ENCODE measurements at places on chromosomes 13 and 19.

GRCh38 chr19:8110931-8111330 lies 38.5 kb downstream of the FBN3 start:
- no peak for DNase-seq

DNA sequence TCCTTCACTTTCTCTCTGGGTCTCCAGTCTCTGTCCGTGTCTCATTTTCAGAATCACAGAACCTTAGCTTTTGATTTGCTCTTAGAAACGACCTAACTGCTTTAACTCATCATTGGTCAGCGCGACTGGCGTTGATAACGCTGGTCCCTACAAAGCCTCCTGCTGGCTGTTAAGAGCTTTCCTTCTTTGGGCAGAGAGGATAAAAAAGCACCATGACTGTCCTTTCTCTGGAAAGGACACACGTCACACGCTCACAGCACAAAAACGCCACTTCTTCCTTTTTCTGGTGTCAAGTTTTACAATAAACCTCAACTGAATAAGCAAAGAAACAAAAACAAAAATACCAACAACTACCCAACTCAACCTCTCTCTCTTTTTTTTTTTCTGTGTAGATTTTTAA lies 1.7 kb upstream of the KLK12 start:
- no peak for DNase-seq

GRCh38 chr13:43905435-43906031 lies 25.8 kb downstream of the LACC1 start:
- DNase-seq, result no peak

DNA sequence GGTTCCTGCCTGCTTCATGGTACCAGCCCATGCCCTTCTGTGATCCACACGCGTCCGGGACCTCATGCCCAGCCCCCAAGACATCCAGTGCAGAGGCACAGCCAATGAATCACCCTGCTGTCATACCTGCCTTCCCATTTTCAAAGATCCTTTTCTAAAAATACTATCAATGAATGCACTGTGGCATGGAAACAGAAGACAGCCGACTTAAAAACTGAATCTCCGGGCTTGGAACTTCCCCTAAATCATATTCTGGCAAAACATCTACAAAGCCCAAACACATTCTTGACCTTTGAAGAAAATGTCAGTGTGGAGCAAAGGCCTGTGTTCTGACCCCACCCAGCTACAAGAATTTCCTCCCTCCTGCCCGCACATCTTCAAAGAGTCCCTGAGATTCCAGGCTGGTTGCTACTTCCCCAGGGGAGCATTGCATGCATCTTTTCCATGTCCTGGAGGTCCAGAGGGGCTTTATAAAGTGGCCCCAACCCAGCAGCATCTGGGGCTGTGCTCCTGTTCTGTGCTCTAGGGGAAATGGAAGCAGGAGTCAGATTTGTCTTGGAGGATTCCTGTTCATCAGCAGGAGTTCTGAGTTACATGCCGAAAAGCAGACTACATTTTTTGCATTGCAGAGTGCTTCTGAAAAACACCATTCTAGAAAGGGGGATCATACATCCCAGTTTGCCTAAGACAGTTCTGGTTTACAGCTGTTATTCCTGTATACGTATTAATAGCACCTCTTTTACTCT lies 135.2 kb downstream of the USP12 start:
- DNase-seq, result no peak

DNA sequence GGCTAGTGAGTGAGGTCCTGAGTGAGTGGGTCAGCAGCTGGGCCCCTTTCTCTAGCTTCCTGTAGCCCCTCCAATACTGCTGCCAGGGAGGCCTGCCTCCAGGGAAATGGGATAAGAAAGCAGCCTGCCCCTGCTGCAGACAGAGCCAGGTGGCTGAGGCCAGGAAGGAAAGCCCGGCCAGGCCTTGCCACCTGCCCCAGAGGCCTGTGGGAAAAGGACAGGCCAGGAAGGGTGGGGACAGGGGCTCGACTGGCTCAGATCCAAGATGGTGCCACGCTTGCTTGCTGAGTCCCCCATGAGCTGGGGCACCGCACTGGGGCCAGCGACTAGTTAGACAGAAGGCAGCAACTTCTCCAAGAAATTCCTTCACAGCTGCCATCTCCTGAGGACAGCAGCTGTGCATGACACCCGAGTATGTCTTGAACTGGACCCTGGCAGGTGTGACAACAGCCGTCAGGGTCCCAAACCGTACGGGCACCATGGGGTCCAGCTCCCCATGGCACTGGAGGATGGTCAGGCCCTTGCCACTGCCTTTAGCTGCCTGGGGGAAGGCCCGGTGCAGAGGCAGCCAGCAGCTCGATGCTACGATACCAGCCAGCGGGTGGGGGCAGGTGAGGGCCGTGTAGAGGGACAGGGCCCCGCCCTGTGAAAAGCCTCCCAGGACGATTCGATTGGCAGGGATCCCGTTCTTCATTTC lies 5.1 kb upstream of the PRR36 start:
- DNase-seq, result no peak

- no peak for DNase-seq
Measured at GRCh38 chr13:98299966-98300350, 122.9 kb upstream of the RNF113B start.

DNA sequence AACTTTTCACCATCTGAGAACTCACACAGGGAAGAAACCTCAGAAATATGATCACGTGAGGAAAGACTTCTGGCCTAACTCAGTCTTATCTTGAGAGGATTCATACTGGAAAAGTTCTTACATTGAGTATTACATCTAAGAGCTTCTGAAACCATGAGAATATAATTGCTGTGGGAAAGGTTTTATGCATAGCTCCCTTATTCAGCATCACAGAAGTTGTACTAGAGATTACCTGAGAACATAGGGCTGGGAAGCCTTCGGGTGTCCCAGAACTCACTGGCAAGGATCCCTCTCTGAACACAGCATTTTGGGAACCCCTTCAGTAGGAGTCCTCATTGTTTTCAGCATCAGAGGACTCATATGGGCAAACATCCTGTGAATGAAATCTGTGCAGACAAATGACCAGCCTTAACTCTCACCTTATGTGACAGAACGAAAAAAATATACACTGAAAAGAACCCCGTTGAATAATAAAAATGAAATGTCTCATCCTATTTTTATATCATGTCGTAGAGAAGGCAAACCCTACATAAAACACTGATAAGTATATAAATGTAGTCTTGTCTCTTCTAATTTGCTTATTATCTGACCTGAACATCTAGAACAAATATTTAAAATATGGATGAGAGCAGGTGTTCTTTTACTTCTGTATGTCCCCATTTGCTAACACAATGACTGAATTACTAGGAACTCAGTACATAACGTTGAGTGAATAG lies 14.2 kb downstream of the ZNF274 start:
- DNase-seq, result no peak

- no peak for DNase-seq
Measured at GRCh38 chr13:20344836-20345490, 112.8 kb upstream of the GJB6 start.

- DNase-seq, result no peak
Measured at GRCh38 chr19:12162513-12162881, 399 bp upstream of the ZNF136 start.

GRCh38 chr13:25701304-25701703 lies 329.5 kb downstream of the ATP8A2 start:
- no peak for DNase-seq

GRCh38 chr19:42352301-42353259 lies 27.1 kb downstream of the MEGF8 start:
- DNase-seq, result no peak

DNA sequence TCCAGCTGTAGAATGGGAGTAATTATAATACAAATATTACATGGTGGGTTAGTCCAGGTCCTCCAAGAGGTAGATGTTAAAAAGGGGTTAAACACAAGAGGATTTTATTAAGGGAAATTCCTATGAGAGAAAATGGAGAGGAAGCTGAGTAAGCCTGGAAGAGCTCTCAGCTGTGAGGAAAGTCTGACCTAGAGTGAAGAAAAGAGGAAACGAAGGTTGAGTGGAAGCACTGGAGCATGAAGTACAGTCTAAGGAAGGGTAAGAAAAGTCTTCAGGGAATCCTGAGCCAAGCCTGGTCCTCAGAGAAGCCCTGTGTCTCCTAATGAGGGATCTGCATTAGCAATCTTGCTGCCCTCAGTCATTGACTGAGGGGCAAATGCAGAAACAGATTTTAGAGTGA lies 506.2 kb downstream of the GPC5 start:
- DNase-seq, result no peak
